ENCODE measurements at places on chromosomes 7 and 10. TPM values are rescaled to one million over a fixed set of nuclear protein-coding genes. Genes with fewer than 3 reads are reported as not detected.

GRCh38 chr10:119653209-119653608 is 2.0 kb downstream of the BAG3 start:
- H3K27ac ChIP-seq: no peak overlapping the region
- H3K27me3 ChIP-seq: no peaks in the 10 kb centered on the region
- H3K4me1 ChIP-seq: peaks cover 4% of the 10 kb centered on the region
- no peak for DNase-seq
- H3K36me3 ChIP-seq: peaks cover 11% of the 10 kb centered on the region

DNA sequence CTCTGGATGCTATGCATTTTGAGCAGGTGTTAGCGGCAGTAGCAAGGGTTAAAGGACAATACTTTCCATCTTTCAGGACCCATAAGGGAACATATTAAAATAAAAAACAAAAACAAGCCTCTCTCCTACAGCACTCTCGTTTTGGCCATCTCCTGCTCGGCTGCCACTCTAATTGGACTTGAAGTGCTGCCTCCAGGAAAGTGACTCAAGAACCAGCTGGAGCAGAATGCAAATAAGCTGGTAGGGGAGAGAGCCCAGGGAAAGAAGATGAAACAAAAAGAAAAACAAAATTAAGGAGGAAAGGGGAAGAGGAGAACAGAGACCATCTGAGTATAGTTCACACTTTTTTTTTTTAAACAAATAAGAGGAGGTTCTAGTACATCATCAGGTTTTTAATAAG is 65.6 kb downstream of the HBP1 start:
- no peaks in the 10 kb centered on the region for H3K36me3 ChIP-seq
- H3K4me1 ChIP-seq: peaks cover 5% of the 10 kb centered on the region
- no peaks in the 10 kb centered on the region for H3K27me3 ChIP-seq
- no peak for DNase-seq
- H3K4me3 ChIP-seq: no peak overlapping the region
- H3K27ac ChIP-seq: no peak overlapping the region

- no peak overlapping the region for H3K27ac ChIP-seq
- no peak for DNase-seq
- no peak overlapping the region for H3K4me3 ChIP-seq
- no peaks in the 10 kb centered on the region for H3K27me3 ChIP-seq
Observed at GRCh38 chr7:64992971-64993370, 2.1 kb upstream of the ZNF117 start.

- H3K27me3 ChIP-seq: peaks cover 3% of the 10 kb centered on the region
- no peak overlapping the region for H3K4me3 ChIP-seq
- H3K4me1 ChIP-seq: peaks cover 11% of the 10 kb centered on the region
- no peak for DNase-seq
Observed at GRCh38 chr10:106917452-106918055, 247.0 kb downstream of the SORCS1 start.

GRCh38 chr10:10662716-10663408 is 354.8 kb upstream of the CELF2 start:
- H3K4me3 ChIP-seq: no peak overlapping the region
- H3K27me3 ChIP-seq: no peaks in the 10 kb centered on the region
- H3K27ac ChIP-seq: no peak overlapping the region
- no peak for DNase-seq

DNA sequence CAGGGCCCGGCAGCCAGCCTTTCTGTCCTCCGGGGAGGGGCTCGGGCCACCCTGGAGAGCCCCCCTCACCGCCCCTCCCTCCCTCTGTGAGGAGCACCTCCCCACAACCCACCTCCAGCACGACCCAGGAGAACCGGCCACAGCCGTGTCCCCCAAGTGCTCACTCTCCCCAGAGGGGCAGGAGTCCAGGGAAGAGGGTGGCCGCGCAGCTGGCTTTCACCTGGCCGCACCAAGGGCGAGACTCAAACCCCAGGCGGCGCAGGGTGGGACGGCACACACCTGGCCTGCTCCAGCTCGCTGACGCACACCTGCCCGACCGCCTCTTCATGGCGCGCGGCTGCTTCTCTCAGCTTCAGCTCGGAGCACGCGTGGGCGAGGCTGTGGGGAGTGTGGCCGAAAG is 73.4 kb downstream of the CFAP46 start:
- H3K4me3 ChIP-seq: no peak overlapping the region
- H3K27me3 ChIP-seq: no peaks in the 10 kb centered on the region
- no peak overlapping the region for H3K27ac ChIP-seq

DNA sequence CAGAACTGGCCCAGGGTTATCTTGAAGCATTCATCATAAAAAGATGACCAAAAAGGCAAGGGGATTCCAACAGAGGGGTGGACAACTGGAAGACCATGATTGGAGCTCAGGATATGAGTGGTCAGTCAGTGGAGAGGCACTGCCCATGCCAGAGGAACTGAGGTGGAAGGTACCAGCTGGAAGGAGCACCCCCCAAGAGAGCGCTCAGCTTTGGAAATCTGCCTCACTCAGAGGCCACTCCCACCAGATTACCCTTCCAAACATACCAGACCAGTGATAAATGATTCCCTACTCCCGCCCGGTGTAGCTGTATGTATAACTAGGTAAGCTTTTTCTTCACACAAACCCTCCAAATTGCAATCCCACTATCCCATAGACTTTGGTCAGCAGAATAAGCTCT is 257.0 kb upstream of the SLC26A5 start:
- no peaks in the 10 kb centered on the region for H3K27me3 ChIP-seq
- no peak overlapping the region for H3K27ac ChIP-seq
- no peak overlapping the region for H3K4me3 ChIP-seq
- H3K4me1 ChIP-seq: no peaks in the 10 kb centered on the region
- DNase-seq: no peak
- no peaks in the 10 kb centered on the region for H3K36me3 ChIP-seq

DNA sequence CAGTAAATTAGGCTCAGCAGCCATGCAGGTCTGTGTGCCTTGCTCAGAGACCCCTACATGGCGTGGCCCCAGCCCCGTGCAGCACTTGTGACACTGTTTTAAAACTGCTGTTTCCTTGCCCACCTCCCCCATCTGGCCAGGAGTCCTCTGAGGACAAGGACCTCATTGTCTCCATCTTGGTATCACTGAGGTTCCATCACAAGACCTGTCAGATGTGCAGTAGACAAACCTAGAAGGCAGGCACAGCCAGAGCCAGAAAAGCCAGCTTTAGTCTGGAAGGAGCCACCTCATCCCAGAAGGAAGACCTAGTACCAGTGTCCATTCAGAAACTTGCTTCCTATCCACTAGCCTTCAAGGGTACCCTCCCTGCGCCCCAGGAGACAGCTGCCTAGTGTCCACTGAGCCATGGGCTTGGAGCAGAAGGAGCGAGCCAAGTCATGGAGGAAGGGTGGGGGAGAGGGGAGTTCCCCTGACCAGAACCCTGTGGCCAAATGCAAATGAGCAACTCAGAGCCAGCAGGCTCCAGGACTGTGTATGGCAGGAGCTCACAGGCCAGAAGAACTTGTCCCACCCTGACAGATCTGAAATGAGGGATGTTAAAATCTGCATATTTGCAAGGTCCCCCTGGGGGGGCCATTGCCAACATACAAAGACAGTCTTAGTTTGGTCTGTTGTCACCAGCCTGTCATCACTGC is 176.1 kb downstream of the SH3PXD2A start:
- no peaks in the 10 kb centered on the region for H3K36me3 ChIP-seq
- no peaks in the 10 kb centered on the region for H3K4me1 ChIP-seq
- no peak overlapping the region for H3K27ac ChIP-seq
- DNase-seq: no peak
- no peak overlapping the region for H3K4me3 ChIP-seq

GRCh38 chr10:11178606-11179515 is 161.2 kb downstream of the CELF2 start:
- no peaks in the 10 kb centered on the region for H3K36me3 ChIP-seq
- H3K4me3 ChIP-seq: no peak overlapping the region
- DNase-seq: no peak
- no peak overlapping the region for H3K27ac ChIP-seq
- no peaks in the 10 kb centered on the region for H3K27me3 ChIP-seq
- H3K4me1 ChIP-seq: no peaks in the 10 kb centered on the region

GRCh38 chr7:111855161-111855841 is 293.0 kb upstream of the IMMP2L start:
- peak; percentile 58 for DNase-seq
- no peaks in the 10 kb centered on the region for H3K27me3 ChIP-seq
- H3K4me3 ChIP-seq: no peak overlapping the region

DNA sequence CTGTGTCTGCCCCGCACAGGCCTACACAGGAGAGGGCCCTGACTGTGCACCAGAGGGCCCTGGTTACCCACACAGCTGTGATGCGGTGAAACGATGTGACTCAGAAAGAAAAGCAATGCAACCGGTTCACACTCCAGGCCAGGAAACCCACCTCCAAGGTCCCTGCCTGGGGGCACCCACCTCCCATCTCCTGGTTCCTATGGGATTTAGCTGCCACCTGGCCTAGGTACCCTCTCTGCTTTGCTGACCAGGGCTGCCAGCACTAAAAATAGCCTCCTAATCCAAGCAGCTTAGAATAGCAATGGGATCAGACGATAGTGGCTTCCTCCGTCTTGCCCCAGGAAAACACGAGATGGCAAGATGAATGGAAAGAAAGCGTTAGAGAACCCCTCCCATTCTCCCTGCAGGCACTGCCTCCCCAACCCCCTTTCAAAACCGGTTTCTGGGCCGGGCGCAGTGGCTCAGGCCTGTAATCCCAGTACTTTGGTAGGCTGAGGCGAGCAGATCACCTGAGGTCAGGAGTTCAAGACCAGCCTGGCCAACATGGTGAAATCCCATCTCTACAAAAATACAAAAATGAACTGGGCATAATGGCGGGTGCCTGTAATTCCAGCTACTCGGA is 12.4 kb downstream of the RBP3 start:
- no peaks in the 10 kb centered on the region for H3K4me1 ChIP-seq
- no peak overlapping the region for H3K27ac ChIP-seq
- no peaks in the 10 kb centered on the region for H3K36me3 ChIP-seq
- no peaks in the 10 kb centered on the region for H3K27me3 ChIP-seq
- no peak for DNase-seq
- no peak overlapping the region for H3K4me3 ChIP-seq

DNA sequence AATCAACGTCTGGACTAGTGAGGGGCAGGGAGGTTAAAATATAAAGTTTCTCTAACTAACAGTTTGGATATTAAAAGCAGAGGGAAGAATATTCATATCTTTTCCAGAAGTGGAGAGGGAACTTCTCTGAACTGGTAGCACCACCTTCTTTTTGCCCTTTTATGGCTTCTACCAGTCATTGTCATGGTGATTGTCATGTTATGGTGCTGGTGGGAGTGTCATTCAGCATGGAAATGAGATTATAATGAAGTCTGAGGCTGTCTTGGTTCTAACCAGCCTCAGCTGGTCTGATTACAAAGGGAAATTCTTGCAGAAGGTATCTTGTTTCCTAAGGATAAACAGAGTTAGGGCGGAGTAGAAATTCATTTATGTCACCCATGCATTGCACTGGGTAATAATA is 523.8 kb downstream of the ZWINT start:
- H3K4me3 ChIP-seq: no peak overlapping the region
- H3K27ac ChIP-seq: no peak overlapping the region
- H3K27me3 ChIP-seq: no peaks in the 10 kb centered on the region
- no peak for DNase-seq
- H3K4me1 ChIP-seq: no peaks in the 10 kb centered on the region
- no peaks in the 10 kb centered on the region for H3K36me3 ChIP-seq

DNA sequence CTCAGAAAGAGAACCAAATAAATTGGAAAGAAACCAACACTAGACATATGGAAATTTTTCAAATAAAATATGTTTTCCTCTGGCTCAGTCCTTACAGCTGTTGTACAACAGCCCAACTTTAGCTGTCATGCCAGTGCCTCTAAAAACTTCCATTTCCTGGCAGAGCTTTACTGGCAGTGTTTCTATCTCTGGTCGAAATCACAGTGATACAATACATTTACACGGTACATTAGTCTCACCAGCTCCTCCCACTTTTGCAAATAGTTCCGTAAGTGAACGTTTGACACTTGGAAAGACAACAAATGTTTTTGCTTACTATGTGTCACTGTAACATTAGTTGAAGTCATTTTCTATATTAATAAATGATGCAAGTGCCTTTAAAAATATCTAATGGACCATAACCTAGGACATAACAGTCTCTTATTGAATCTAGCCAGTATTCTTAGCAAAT is 29.8 kb downstream of the BCAP29 start:
- DNase-seq: no peak
- H3K27me3 ChIP-seq: no peaks in the 10 kb centered on the region
- H3K4me3 ChIP-seq: no peak overlapping the region
- H3K4me1 ChIP-seq: no peaks in the 10 kb centered on the region

- no peak overlapping the region for H3K27ac ChIP-seq
- H3K4me3 ChIP-seq: no peak overlapping the region
- peak; percentile 47 for DNase-seq
- H3K27me3 ChIP-seq: no peaks in the 10 kb centered on the region
- H3K36me3 ChIP-seq: peaks cover 25% of the 10 kb centered on the region
- no peaks in the 10 kb centered on the region for H3K4me1 ChIP-seq
Observed at GRCh38 chr7:138449580-138449979, 10.5 kb upstream of the TRIM24 start.

GRCh38 chr7:114711241-114711640 is 210.7 kb upstream of the MDFIC start:
- no peaks in the 10 kb centered on the region for H3K36me3 ChIP-seq
- no peak overlapping the region for H3K27ac ChIP-seq
- H3K4me3 ChIP-seq: no peak overlapping the region
- no peak for DNase-seq
- H3K4me1 ChIP-seq: peaks cover 18% of the 10 kb centered on the region

DNA sequence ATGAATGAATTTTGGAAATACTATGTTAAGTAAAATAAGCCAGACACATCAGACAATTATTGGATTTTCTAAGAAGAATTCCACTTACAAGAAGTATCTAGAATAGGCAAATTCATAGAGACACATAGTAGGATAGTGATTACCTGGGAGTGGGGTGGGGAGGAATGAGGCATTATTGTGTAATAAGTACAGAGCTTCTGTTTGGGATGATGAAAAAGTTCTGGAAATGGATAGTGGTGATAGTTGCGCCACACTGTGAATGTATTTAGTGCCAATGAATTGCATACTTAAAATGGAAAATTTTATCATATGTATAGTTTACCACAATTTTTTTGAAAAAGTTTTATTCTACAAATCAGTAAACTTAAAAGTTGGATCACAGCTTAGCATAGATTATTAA is 297.2 kb upstream of the KAT6B start:
- H3K4me3 ChIP-seq: no peak overlapping the region
- no peak for DNase-seq
- no peaks in the 10 kb centered on the region for H3K27me3 ChIP-seq
- no peak overlapping the region for H3K27ac ChIP-seq
- no peaks in the 10 kb centered on the region for H3K36me3 ChIP-seq

Gene ZNF680
- total RNA-seq: 21.3 TPM

Gene RPP30
- 70.0 TPM for total RNA-seq

Gene SPDYE1
- not detected for total RNA-seq

Gene NPTX2
- total RNA-seq: 8.1 TPM

Gene ADRB1
- total RNA-seq: 0.13 TPM

Gene CNPY1
- not detected for total RNA-seq

Gene IFIT1
- total RNA-seq: 1.2 TPM

Gene SPDYE16
- total RNA-seq: not detected

Gene NKX1-2
- 15.3 TPM for total RNA-seq

Gene CPED1
- total RNA-seq: 0.13 TPM

All from H9 (cell line).